ENCODE measurements at places on chromosomes 7 and 10.

DNA sequence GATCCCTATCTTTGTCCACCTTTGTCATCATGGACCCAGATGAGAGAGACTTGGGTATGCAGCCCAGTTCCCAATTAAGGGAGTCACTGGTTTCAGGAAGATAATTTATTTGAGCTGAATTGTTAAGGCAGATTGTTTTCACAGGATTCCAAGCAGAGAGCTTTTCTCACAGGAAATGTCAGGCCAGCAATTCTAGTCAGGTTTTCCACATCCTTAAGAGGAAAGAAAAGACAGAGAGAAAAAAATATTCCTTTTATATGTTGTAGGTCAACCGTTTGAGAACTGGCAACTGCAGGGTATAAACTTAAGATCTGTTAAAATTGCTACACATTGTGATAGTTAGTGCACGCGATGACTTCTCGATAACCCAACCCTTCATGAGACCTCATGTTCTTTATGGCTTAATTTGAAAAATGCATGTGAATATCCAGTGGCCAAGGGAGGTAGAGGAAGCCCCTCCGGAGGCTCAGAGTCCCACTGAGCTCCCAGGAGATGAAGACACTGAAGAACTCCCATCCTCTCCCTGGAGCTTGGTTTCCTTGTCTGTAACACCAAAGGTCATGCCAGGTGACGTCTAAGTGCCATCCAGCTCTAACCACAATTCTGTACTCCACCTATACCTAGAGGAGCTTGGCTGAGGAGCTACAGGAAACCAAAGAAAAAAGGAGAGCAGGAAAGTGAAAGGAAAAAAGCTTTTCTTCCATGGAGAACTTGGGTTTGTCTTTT is 45.6 kb downstream of the MINDY4 start:
- no peak for DNase-seq

DNA sequence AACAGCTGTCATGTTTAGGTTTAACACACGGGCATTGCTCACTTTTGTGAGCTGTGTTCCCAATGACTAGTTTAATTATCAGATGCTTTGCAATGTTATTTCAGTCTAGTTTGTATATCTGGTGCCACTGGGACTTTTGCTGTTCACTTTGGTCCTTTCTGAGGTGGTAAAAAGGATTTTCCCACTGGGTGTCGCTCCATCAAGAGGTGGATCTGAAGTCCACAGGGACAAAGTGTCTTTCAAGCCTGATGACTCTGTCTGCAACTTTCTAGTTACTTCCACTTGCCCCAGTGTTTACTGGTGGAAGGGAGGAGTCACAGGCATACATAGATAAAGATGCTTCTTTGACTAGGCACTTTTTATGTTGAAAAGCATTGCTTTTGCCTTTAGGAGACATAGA is 242.2 kb downstream of the HGF start:
- DNase-seq: no peak

DNA sequence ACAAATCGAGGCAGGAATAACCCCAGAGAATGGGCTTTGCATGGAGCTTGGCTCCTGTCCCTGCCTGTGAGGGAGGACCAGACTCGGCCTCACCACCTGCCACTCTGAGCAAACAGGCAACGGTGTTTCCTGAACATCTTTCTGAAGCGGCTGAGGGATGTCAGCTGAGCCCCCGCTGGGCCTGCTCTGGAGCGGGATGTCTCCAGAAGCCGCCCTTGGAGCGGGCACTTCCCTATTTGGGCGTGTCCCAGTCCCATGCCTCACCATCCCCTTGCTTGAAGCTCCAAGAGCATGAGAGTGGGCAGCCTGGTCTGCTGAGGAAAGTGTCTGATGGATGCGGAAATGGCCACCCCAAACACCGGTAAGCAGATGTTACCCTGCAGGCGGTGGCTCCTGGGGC is 10.2 kb downstream of the ALKBH4 start:
- DNase-seq: no peak

DNA sequence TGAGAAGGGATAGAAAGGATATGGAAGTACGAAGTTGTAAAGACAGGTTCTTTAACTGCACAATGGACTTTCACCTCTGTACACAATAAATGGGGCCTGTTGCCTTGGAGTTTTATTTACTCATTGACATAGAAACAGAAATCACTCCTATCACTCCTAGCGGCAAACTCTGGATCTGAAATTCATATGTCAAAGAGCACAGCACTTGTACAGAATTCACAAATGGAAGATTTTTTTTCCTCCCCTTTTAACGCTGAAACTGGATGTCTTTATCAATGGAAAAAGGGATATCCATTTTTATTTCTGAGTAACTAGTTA is 18.2 kb downstream of the NT5C3A start:
- DNase-seq: no peak

DNA sequence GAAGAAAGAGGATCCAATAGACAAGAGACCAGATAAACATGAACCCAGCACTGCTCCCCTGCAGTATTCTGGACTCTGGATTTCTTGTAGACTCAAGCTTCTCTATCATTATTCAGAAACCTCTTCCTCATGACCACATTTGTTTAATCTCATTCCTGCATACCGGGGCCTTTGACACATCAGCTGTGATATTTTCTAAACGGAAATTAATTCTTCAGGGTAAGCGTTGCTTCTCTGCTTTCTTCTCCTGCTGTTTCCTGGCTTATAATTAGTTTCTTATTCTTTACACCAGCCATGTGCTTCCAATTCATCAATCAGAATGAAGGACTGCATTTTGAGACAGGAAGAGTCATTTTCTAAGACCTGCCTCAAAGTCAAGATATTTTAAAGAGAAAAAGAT is 54.2 kb upstream of the TARP start:
- no peak for DNase-seq

- no peak for DNase-seq
Measured at GRCh38 chr7:41190581-41190980, 512.3 kb downstream of the INHBA start.

DNA sequence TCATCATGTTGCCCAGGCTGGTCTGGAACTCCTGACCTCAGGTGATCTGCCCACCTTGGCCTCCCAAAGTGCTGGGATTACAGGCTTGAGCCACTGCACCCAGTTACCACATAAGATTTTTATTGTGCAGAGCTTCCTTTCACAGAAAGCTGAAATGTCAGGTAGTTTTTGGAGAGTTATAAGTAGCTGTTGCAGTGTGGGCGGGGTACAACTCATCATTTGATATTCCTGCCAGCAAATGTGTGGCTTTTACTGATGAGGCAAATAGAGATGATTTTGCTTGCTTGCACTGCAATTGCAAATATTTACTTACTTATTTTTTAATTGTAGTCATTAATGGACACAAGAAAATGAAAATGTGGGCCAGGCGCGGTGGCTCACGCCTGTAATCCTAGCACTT is 32.4 kb downstream of the NKX2-3 start:
- no peak for DNase-seq

DNA sequence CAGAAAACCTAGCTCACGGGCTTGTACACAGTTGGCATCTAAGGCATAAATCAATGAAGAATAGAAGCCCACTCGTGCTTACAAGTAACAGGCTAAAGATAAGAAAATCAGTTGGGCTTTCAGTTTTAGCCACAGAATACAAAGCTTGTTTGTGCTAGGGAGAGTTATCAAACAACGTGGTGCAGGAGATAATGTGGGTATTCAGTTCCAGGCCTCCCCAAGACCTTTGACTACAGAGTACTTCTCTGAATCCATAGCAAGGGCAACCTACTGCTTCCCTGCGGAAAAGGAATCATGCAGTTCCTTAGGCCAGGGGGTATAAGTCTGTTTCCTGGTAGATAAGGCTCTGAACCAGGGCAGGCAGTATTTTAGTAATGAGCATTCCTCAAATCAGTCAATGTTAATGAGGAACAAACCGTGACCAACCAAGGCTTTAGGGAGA is 219.5 kb upstream of the CSTF2T start:
- DNase-seq: no peak

DNA sequence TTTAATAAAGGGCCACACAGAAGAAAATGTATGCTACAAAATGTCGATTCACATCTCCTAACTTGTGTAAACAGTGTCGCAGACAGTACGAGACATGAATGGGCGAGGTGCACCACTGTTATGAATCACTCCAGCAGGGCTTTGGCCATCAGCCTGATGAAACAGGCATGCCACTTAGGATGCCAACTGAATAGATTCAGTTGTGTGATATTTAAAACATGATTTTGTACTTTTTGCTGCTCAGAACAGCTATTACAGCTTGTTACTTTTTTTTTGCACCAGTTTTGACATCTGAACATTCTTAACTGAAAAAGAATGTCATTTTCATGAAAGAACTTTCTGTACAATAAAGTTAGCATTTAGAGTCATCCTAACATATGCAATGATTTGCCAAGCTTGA is 138.1 kb downstream of the VTI1A start:
- DNase-seq: no peak

DNA sequence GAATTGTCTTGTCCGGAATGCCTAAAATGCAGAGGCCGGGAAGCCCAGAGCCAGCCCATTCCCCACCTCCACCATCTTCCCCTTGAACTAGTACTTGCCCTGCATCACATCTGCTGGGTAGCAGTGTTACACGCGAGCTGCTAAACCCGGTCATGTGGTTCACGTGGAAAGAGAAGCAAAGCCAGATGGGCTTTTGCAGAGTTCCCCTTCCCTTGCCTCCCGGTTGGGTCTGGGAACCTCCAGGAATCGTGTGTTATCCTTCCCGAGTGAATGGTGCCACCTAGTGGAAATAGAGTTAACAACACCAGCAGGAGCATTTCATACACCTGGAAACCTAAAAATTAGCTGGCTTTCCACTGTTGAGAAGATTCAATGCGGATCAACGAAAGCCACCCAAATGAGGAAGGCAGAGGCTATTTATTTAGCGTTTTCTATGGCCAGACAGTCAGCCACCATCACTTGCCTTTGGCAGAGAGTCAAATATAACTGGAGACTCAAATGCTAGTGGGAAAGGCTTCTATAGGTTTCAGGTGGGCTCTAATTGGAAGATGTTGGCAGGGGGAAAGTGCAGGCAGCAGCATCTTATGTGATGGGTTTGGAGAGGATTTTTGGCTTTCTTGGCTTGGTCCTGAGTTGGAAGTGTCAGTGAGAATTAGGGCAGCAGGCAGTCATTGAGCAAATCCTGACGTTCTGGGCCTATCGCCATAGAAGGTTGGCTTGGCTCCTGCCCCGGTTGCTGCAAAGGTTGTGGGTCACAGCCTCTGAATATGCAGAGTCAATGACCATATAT is 12.9 kb upstream of the DENND2A start:
- no peak for DNase-seq

DNA sequence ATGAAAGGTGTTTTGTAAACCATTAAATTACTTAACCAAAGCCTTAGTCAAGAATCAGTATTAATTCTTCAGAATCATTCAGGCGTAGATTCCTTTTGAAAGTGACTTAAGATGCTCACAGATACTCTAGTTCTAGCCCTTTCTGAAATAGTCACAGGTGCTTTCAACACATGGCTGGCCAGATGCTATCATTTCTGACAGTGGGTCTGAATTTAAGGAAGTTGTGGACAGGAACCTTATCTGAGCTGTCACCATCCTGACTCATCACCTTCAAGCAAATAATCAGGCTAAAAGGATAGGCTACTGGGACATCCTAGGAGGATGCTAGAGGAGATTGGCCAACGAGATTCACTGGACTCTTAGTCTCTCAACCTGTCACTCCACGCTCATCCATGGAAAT is 501.5 kb downstream of the LRMDA start:
- no peak for DNase-seq

DNA sequence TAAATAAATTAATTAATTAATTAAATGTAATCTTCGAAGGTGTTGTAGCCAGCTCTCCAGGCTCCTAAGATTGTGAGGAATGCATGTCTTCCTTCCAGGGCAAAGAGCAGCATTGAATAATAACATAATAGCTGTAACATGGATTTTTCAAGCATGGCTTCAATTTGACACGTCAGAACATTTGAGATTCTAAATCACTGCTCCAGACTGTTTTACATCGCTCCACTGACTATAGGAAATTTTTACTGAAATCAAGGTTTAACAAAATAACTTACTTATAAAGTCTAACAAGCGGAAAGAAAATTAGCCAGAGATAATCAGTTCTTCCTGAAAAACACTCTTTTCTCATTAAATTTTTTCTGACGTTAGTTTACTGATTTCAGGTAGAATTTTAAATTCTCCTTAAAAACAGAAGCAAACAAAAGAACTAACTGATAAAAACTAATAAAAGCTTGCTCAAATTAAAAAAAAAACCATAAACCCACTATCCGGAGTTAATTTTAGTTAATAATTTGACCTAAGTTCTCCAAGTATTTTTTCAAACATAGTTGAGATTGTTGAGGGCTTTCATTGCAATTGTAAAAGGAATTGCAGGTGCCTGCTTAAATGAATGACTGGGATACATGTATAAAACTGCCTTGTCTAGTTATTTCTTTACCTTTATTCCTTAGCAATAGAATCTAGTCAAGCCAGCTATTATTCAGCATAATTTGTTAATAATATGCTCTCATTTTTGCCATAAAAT is 51.2 kb upstream of the SGCE start:
- DNase-seq: no peak

DNA sequence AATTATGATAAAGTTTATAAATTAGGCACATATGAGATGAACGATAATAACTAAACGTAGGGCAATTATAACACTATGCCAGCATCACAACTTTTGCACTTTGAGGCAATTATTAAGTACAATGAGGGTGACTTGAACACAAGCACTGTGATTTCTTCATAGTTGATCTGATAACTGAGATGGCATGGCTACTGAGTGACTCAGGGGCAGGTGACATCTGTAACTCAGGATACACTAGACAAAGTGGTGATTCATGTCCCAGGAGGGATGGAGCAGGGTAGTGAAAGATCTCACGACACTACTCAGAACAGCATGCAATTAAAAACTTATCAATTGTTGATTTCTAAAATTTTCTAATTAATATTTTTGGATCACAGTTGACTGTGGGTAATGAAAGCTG is 98.3 kb upstream of the ARHGAP21 start:
- no peak for DNase-seq

- DNase-seq: no peak
Measured at GRCh38 chr10:77027141-77027540, 610.5 kb downstream of the KCNMA1 start.

GRCh38 chr7:92150450-92151017 is 16.3 kb upstream of the CYP51A1 start:
- no peak for DNase-seq

GRCh38 chr10:24404567-24404966 is 195.6 kb downstream of the KIAA1217 start:
- DNase-seq: no peak

DNA sequence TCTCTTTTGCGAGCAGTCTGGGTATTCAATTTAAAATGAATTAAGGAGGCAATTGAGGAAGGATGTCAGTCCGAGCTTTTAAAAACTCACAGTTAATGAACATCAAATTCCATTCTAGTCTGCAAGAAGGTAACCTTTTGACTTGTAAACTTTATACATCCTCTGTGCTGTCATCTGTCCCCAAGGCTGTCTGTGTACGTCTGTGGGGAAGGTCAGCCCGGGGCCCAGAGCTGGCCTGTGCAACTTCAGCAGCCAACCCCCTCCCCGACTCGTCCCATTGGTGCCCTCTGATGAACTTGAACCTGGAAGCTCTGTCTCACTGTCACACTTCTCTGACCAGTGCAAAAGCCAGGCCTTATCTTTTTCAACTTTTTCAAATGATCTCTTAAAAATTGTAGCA is 80.3 kb downstream of the CCDC3 start:
- DNase-seq: no peak
